Activated naive CD4-positive, alpha-beta T cell treated with anti-CD3 and anti-CD28 coated beads, Interleukin-2, amount 50 U/mL, for 16 hours (primary cell): ENCODE measurements at places on chromosomes 4 and X.

GRCh38 chr4:13511101-13511500 lies 27.0 kb upstream of the RAB28 start:
- DNase-seq = no peak

- no peak for DNase-seq
These were observed 2.7 kb downstream of the NDP start for GRCh38 chrX:43970528-43970927.

GRCh38 chr4:145440292-145441007 lies 41.2 kb upstream of the SMAD1 start:
- DNase-seq = no peak

GRCh38 chr4:1192493-1193205 lies 20.3 kb upstream of the SPON2 start:
- no peak for DNase-seq

DNA sequence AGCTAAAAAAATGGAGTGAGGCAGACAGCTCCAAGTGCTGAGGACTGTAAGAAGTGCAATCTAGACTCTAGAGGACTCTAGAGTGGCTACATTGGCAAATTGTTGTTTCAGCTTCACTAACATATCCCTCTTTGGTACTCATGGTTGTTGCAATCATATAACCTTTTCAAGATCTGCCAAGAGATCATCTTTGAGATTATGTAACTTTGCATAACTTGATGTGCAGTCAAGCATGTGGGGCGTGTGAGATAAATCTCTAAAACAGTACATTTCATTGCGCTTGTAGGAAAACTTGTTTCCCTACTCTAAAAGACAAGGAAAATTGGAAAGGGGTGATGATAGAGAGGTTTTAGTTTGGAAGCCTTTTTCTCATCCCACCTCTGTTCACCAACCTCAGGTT lies 11.2 kb upstream of the BRS3 start:
- DNase-seq = no peak

GRCh38 chr4:1643971-1644735 lies 40.0 kb downstream of the FAM53A start:
- DNase-seq = no peak

DNA sequence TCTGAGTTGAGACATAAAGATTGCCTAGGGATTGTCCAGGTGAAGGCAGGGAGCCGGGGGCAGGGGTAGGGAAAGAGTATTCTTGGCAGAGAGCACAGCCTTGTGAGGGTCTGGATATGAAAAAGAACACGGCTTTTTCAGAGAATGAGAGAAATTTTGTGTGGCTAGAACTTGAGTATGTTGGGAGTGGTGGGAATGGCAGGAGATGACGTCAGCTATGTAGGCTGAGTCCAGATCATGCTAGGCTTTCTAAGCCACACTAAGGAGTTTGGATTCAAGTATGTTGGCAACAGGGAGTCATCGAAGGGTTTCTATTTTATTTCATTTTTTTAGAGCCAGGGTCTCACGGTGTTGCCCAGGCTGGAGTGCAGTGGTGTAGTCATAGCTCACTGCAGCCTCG lies 40.0 kb downstream of the SH2D1A start:
- no peak for DNase-seq

DNA sequence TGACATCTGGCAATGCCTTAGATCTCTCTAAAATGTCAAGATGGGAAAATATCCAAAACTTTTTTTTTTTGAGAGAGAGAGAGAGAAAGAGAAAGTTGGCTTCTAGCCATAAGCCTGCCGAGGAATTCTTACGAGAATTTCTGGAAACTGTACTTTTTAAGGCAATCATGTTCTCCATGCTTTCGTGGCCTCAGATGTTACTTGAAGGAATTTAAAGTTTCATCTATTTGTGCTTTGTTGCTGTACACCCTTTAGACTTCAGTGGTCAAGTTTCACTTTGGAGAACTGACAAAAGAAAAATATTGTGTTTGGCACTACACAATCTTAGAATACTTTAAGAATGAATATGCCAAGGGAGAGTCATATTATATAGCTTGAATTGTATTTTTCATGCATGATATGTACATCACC lies 53.9 kb downstream of the FAT4 start:
- no peak for DNase-seq
